ENCODE measurements at places on chromosomes 12 and 14. TPM values are rescaled to one million over a fixed set of nuclear protein-coding genes. Genes with fewer than 3 reads are reported as not detected.

The OR10A7 gene
- not detected for total RNA-seq

The CLEC4C gene
- total RNA-seq, result not detected

The EEF1AKMT3 gene
- total RNA-seq, result 8.9 TPM

The PNP gene
- total RNA-seq, result 6.9 TPM

Data from fibroblast of lung (primary cell).